ENCODE measurements at places on chromosomes 1 and 21. TPM values are rescaled to one million over a fixed set of nuclear protein-coding genes. Genes with fewer than 3 reads are reported as not detected.

DNA sequence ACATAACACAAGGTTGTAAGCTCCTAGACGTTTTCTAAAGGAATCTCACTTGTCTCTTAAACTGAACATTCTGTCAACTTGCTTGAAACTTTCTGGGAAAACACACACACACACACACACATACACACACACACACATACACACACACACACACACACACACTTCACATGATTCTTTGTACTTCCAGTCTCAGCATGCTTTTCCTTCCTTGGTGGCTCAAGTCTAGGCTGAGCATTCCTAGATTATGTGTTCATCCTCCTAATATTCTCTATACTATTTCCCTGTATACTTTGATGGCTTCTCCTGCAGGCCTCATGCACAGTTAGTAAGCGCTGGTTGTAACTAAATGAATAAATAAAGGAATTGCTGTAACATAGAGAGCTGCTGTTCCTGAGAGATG, 372.1 kb downstream of the PTPRC start:
- H3K27me3 ChIP-seq, result no peaks in the 10 kb centered on the region
- DNase-seq, result no peak
- no peaks in the 10 kb centered on the region for H3K36me3 ChIP-seq
- no peak overlapping the region for H3K4me3 ChIP-seq
- no peaks in the 10 kb centered on the region for H3K4me1 ChIP-seq

CHRM3 gene
- 9.0 TPM for total RNA-seq

DNA sequence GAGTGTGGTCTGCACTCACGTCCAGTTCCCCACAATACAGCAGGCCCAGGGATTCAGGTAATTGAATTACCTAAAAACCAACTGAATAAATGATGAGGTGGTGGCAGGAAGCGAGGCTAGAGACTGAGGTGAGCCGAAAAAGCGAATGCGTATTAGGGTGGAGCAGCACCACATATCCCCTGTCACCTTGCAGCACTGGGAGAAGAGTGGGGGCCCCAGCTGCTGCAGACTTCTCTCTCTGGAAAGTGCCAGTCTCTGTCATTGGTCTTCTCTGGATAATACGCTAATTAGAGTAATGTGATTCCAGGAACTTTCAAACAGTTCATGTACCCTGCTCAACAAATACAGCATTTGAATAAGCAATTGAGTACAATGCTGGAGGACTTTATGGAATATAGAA, 199.0 kb downstream of the RPS6KC1 start:
- no peaks in the 10 kb centered on the region for H3K4me1 ChIP-seq
- H3K27me3 ChIP-seq, result no peaks in the 10 kb centered on the region
- H3K27ac ChIP-seq, result no peak overlapping the region
- no peak overlapping the region for H3K4me3 ChIP-seq
- H3K36me3 ChIP-seq, result no peaks in the 10 kb centered on the region
- DNase-seq, result no peak

- no peak overlapping the region for H3K4me3 ChIP-seq
- DNase-seq, result peak; percentile 59
- H3K27me3 ChIP-seq, result no peaks in the 10 kb centered on the region
- no peak overlapping the region for H3K27ac ChIP-seq
- H3K36me3 ChIP-seq, result no peaks in the 10 kb centered on the region
- H3K4me1 ChIP-seq, result peaks cover 10% of the 10 kb centered on the region
Observed at GRCh38 chr1:228372183-228373003, 34.2 kb downstream of the TRIM11 start.

DNA sequence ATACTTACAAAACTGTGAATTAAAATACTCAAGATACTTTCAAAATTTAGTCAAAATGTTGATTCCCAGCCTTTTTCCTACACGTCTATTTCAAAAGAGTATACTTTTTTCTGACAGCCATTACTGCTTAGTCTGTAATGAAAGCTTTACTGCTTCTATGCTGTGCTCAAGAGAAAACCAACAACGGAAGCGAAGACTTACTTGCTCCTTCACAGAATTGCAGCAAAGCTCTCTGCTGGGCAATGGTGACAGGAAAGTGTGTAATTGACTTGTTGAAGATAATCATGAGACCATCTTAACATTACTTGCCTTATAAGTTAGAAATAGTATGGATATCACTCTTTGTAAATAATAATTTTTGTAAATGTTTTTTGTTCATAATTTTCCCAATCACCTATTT, 1.7 kb upstream of the DYNLT5 start:
- no peak overlapping the region for H3K4me3 ChIP-seq
- no peak overlapping the region for H3K27ac ChIP-seq
- no peaks in the 10 kb centered on the region for H3K36me3 ChIP-seq
- peaks cover 15% of the 10 kb centered on the region for H3K4me1 ChIP-seq
- H3K27me3 ChIP-seq, result peaks cover 22% of the 10 kb centered on the region

DNA sequence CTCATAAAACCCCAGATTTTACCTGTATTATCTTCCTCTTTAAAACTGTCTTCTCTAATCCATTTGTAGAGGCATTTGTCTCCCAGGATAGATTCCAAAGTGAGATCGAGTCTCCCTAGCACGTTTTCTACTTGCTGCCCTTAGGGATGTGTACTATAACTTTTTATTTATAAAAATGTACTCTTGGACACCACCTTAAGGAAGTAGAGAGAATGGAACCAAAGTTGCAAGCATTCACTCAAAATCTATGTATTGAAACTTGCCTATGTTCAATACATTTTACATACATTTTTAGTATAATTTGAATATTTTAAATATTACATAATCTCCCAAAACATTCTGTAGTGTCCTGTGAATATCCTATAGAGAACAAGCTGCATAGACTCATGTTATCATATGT, 842 bp upstream of the SPRR2A start:
- no peak overlapping the region for H3K27ac ChIP-seq
- no peak overlapping the region for H3K4me3 ChIP-seq
- DNase-seq, result no peak
- H3K36me3 ChIP-seq, result no peaks in the 10 kb centered on the region
- H3K4me1 ChIP-seq, result no peaks in the 10 kb centered on the region

GPR25 gene
- total RNA-seq, result not detected

DNA sequence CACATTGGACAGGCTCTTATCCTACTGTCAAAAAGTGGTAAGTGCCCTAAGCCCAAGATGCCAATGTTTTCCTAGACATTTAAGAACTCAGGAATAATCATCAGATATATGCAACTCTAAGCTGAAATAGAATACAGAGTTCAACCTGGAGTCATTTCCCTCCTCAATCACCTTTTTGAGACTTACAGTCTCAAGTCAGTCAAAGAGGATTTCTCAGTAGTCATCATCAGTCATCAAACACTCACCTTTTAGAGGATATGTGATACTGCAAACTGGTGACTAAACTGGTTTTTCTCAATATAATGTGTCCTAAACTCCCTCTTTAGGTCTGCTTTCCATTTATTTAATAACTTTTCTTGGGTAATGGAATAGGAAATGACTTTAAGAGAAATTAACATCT, 145.3 kb upstream of the ADAMTS5 start:
- H3K27me3 ChIP-seq, result no peaks in the 10 kb centered on the region
- no peak for DNase-seq
- H3K4me3 ChIP-seq, result no peak overlapping the region
- H3K36me3 ChIP-seq, result no peaks in the 10 kb centered on the region

- H3K36me3 ChIP-seq, result peaks cover 14% of the 10 kb centered on the region
- peaks cover 64% of the 10 kb centered on the region for H3K4me1 ChIP-seq
- H3K27ac ChIP-seq, result peak overlapping the region; percentile 80
- no peaks in the 10 kb centered on the region for H3K27me3 ChIP-seq
- peak; percentile 88 for DNase-seq
- peak overlapping the region; percentile 48 for H3K4me3 ChIP-seq
Observed at GRCh38 chr1:155070721-155071569, 7.4 kb downstream of the EFNA4 start.

DNA sequence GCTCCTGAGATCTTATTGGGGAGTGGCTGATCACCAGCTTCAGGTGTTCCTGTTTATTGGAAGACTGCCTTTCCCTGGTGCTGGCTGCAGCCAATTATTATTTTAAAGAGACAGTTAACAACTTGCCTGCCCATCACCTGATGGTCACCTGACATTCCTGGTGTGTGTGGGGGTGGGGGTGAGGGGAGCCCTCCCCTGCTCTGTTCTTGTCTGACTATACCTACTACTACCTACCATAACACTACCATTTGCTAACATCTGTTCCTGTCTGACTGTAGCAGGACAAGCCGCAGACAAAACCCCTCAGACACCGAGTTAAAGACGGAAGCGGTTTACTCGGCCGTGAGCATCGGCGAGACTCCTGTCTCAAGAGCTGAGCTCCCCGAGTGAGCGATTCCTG, 54.9 kb upstream of the NBPF3 start:
- H3K36me3 ChIP-seq, result no peaks in the 10 kb centered on the region
- DNase-seq, result no peak
- peaks cover 22% of the 10 kb centered on the region for H3K4me1 ChIP-seq

GRCh38 chr1:27431601-27431940, 39.1 kb downstream of the GPR3 start:
- DNase-seq, result no peak
- H3K27me3 ChIP-seq, result no peaks in the 10 kb centered on the region
- peaks cover 89% of the 10 kb centered on the region for H3K4me1 ChIP-seq
- peak overlapping the region; percentile 78 for H3K27ac ChIP-seq

All from suprapubic skin (tissue), 4 donors.